GM19239 (cell line): ENCODE measurements at places on chromosomes 16 and 17.

GRCh38 chr17:81258292-81258691, 19.2 kb downstream of the NDUFAF8 start:
- DNase-seq, result no peak

DNA sequence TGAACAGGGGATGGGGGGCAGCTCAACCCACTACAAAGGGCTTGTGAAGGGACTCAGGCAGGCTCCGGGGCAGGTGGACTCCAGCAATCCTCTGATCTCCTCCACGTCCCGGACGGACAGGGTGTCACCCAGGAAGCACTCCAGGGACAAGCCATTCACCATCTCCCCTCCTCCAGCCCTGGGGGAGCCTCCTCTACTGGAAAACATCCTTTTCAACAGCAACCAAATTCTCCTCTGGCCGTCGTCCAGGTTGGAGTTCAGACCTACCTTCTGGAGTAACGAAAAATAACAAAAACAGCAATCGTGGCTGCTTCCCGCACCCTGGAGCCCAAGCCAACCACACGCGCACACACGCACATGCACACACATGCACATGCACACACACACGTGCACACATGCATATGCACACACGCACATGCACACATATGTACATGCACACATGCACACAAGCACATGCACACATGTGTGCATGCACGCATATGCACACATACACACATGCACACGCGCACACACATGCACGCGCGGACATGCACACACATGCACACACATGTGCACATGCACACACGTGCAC, 8.9 kb upstream of the RBFOX3 start:
- no peak for DNase-seq

DNA sequence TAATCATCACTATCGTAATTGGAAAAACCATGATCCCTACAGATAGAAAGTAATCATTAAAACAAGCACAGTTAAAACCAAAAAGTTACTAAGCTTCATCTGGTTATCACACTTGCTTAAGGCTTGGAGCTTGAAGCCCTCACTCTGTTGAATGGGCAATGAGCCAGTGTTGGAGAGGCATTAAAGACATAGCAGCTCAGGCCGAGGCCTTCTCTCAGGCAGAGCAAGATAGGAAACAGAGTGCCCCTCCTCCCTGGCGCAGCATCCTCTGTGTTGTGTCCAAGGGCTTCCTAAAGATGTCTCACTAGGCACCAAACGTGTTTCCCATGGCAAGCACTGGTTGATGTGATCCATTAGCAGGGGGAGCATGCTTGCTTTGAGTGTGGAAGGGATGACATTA, 34.9 kb upstream of the LGALS9 start:
- no peak for DNase-seq

DNA sequence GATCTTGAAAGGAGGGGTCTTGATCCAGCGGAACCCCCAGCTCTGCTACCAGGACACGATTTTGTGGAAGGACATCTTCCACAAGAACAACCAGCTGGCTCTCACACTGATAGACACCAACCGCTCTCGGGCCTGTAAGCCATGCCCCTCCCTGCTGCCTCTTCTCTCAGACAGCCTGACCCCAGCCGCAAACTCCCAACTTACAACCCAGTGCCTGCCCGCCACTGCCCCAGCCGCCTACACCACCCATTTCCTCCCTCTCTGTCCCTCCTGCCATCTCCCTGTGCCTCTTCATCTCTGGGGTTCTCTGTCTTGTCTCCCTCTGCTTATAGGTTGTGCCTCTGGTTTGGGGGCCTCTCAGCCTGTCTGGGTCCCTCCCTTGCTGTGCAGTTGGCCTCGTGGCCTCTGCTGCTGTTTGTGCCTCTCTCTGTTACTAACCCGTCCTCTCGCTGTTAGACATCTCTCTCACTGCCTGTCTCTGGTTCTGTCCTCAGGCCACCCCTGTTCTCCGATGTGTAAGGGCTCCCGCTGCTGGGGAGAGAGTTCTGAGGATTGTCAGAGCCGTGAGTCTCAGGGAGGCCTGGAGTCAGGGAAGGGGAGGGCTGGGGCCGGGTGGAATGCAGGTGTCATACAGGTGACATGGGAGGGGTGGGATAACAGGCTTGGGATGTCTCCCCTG, 9.6 kb downstream of the ERBB2 start:
- DNase-seq, result no peak

DNA sequence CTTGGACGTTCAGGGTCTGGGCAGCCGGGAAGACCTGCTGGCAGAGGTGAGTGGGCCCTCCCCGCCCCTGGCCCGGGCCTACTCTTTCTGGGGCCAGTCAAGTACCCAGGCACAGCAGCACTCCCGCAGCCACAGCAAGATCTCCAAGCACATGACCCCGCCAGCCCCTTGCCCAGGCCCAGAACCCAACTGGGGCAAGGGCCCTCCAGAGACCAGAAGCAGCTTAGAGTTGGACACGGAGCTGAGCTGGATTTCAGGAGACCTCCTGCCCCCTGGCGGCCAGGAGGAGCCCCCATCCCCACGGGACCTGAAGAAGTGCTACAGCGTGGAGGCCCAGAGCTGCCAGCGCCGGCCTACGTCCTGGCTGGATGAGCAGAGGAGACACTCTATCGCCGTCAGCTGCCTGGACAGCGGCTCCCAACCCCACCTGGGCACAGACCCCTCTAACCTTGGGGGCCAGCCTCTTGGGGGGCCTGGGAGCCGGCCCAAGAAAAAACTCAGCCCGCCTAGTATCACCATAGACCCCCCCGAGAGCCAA, 8.6 kb upstream of the ABCC3 start:
- DNase-seq, result peak; percentile 67

GRCh38 chr17:60039847-60040442, 38.8 kb downstream of the HEATR6 start:
- no peak for DNase-seq
